ENCODE measurements at places on chromosomes 5 and 9.

DNA sequence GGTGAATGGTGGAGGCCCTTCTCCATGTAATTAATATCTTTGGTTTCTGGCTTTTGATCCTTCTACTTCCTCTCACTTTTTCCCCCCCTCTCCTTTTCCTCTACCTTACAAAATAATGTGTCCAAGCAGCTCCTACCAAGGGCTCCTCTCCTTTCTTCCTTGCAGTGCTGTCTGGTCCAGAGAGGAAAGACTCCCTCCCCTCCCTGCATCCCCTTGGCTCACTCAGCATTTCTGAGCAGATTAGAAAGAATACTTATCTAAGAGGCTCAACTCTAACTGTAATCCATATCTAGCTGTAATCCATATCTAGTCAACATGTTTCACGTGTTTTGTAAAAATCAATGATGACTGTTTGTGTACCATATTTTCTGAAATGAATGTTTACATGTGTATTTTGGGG lies 97.4 kb downstream of the GAPVD1 start:
- DNase-seq = no peak

DNA sequence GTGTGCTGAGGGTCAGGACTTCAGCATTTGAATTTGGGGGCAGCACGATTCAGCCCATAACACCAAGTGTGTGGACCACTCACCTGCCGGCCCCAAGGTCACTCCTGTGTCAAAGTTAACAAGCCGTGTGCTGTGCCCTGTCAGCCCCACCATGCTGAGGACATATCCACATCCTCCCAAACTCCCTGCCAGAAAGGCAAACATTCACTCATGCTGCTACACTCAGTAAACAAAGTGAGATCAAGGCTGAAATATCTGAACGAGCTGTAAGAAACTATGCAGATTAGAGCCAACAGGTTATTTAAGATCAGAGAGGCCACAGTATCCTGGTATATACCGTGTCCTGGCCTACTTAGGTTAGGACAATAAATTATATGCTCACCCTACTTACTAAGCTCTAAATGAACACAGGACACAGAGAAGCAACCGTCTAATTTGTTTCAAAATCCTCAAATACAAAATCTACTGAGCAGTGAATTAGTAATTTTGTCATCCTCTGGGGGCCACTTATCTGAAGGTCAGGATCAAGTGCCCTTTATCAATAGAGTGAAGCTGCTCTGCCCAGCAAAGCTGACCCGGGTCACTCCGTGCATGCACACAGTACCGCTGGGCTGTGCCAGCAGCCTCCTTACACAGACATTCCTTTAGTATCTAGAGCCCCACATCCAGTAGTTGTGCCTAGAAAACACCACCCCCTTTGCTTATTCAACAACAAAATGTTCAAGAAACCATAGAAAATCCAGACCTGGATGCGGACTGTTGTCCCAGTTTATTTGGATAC lies 28.2 kb downstream of the RETREG1 start:
- no peak for DNase-seq

DNA sequence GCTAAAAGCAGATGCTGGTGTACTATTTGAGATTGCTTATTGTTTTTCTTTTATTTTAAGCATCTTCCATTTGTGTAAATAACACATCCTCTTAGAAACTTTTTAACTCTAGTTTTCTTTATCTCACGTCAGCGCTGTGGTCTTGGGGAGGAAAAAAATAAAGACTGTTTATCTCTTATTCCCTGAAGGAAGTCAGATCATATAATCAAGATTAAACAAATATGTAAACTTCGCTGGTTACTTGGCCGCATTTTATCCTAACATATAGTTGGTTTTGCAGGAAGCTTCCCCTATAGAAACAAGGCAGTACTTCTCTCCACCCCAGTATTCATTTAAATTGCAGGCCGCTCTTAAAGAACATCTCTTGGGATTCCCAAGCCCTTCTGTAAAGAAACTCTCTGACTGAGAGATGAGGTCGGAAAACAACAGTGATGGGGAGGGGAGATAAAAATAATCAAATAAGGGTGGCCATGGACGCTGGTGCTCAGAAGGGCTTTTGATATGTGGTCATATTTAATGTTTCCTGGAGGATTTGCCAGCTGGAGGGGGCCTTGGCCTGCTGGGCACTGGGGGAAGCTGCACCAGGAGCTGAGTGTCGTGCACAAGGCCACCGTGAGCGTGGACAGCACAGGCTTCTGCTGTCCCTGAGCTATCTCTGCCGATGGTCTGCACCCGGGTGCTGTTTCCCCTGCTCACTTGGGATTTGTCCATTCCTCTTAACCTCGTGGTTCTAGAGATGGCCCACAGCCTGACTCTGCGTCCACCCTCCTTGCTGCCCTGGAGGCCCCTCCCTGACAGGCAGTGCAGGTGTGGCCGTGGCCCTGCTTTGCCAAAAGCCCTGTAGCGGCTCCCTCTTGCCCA lies 23.8 kb downstream of the NEURL1B start:
- DNase-seq = no peak

DNA sequence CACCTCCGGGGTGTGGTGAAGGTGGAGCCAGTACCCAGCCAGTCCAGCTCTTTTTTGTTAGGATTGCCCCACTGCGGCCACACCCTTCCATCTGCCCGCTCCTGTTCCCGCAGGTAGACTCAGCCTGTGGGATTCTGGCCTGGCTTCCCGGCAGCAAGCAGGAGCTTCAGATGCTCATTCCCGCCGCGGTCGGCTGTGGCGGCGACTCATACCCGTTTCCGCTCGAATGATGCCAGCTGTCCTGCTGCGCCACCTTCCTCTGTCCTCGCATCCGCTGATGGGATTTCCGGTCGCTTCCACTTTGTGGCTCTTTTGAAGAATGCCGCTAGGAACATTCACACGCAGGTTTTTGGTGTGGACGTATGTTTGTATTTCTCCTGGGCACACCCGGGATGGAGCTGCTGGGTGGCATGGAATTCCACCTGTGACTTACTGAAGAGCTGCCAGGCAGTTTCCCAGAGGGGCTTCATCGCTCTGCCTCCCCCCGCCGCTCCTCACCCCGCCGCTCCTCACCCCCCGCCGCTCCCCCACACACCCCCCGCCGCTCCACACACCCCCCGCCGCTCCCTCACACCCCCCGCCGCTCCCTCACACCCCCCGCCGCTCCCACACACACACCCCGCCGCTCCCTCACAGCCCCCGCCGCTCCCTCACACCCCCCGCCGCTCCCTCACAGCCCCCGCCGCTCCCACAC lies 60.3 kb downstream of the TENT4A start:
- no peak for DNase-seq

DNA sequence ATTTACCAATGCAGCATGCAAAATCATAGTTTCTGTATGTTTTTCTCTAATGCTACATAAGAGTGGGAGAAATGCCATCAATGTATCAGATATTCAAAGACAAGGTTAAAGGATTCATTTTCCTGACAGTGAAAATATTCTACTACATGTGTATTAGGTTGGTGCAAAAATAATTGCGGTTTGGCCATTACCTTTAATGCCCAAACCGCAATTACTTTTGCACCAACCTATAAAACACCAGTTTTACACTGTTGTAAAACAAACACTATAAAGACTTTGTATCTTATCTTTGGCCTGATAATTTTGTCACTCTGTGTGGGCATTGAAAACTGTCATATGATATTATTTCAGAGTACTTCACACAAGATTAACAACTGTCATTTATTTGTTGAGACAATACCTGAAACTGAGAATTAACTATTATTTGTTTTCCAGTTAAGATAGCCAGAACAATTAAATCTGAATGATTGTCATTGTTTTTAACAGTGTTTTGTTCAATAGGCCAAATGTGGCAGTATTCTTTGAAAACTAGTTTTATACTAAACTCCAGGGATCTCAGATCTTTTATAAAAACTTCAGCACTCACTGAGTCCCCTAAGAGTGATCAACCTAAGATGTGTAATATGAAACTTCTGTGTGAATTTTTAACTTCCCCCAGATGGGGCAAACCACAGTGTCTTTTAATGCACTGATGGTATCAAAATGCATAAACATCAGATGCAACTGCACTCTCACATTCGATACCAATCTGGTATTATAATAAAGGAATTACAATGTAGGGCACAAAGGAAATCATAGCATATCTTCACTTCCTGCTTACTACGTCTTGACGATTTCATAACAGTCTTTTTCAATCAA lies 53.8 kb upstream of the FBN2 start:
- DNase-seq = no peak

GRCh38 chr9:127762111-127762676 lies 16.3 kb downstream of the SH2D3C start:
- no peak for DNase-seq

GRCh38 chr5:566636-567309 lies 42.5 kb upstream of the SLC9A3 start:
- DNase-seq = no peak

DNA sequence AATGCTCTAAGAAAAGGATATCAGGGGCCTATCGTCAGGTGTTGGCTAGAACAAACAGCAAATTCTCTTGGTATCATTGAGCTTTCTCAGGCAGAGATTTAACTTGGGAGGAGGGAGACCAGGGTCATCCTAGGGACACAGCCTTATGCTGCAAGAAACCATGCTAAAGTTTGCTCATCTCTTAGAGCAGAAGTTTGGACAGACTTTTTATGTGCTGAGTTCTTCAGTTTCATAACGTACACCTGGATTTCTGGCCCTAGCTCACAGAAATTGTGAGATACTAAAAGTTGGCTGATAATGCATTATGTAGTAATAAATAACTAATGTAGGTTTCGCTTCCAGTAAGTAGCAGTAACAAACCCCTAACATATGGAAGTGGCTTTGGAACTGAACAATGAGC lies 1359.8 kb upstream of the CDH9 start:
- no peak for DNase-seq

DNA sequence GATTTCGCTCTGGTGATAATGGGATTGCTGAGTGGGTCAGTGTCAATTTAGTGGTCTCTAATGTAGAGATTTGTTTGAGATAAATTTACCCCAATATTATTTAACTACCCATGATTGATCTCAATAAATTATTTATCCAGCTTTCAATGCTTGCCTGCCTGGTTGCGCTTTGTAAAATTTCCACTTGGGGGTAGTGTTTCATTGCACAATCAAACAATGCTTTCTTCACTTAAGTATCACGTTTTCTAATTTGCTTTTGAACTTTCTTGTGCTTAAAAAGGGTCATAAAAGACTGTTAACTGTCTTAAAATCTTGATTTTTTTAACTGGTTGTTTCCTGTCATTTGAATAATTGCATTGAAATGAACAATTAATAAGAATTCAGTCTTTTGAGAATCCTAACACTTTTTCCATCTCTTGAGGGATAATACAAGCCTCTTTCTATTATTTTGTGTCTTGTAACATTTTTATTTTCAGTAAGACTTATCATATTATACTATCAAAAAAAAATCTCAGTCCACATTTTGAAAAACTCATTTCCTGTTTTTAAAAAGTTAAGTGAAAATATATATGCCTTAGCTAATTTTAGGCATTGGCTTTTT lies 18.7 kb downstream of the HSD17B4 start:
- DNase-seq = no peak

- DNase-seq = no peak
These were observed 29.3 kb downstream of the PAPPA start for GRCh38 chr9:116182876-116183275.

GRCh38 chr5:4113426-4113825 lies 517.8 kb downstream of the IRX1 start:
- DNase-seq = no peak

DNA sequence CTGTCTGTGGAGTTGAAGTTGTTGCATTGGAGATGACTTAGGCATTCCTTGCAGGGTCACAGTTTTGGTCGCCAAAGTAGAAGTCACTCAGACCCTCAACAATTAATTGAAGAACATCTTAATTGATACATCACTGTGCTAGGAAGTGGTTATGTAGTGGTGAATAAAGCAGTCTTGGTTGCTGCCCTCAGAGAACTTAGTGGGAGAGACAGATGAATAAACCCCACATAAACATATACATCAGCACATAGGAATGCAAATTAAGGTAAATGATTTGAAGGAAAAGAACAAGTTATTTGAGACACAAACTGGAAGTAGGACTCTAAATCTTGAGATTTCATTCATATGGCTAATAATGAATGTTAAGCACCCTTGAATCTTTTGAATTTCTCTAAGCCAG lies 25.7 kb downstream of the FAM174A start:
- DNase-seq = no peak

DNA sequence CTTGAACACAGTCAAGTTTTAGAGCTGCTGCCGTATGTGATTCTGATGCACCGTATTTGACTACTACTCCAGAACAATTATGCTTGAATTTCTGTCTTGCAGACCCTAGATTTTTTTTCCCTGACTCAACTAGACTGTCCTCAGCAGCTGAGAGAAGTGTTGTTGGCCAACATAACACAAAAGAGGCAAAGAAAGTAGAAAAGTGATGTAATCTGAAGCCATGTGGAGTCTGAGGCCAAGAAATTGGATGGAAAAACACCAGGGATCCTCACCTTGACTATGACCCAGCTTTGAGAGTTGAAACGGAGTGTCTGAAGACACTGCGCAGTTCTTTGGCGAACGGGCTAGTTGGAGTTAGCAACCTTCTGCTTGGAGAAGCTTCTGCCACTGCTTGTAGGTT lies 36.3 kb upstream of the FGF1 start:
- no peak for DNase-seq

- DNase-seq = no peak
These were observed 29.3 kb upstream of the OBP2B start for GRCh38 chr9:133238272-133238850.

DNA sequence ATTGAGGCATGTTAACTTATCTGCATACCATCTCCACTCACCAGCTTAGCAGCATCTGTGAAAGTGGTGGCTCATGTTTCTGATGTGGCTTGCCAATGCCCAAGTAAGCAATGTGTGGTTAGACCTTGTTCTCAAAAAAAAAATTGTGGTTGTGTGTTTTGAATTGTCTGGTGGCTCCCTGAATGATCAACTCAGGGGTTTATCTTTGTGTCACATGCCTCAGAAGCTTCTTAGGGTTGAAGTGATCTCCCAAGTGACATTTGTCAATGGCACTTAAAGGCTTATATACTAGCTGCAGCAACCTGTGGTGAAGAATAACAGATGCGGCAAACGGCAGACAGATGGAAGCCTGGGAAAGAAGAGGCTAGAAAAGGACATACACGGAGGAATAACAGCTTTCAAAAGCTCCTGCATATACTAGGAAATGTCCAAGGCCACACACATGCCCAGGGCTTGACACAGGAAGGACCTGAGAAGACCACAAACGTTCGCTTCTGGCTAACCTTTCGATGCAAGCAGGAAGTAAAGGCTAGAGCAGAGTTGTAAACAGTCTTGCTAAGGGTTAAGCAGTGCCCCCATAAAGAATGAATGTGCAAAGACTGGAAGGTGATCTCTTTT lies 42.2 kb upstream of the FSD1L start:
- DNase-seq = peak; percentile 62

DNA sequence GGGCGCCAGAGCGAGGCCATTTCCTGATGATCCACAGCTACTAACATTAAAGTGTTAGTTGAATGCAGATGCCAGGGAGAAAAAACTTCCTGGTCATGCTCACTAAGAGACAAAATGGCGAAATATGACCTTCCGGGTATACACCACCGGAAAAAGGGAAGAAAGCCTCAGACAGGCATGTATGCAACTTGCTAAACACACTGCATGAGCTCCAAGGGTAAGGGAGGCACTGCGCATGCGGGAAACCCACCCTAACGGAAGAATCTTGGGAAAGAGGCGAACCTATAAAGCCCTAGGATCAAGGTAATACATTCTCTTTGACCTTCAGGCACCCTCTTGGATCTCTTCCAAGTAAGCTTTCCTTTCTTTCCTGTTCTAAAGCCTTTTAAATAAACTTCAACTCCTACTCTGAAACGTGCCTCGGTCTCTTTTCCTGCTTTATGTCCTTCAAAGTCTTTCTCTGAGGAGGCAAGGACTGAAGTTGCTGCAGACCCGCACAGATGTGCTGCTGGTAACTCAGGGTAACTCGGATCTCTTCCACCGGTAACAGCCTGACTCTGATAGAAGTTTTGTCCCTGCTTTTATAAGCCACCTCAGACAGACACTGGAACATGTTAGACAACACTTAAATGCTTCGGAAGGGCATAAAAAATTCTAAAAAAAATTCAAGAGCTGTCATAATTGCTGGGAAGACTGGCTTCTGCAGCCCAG lies 64.9 kb downstream of the DTWD2 start:
- no peak for DNase-seq
